ENCODE measurements at places on chromosomes 13 and 19.

DNA sequence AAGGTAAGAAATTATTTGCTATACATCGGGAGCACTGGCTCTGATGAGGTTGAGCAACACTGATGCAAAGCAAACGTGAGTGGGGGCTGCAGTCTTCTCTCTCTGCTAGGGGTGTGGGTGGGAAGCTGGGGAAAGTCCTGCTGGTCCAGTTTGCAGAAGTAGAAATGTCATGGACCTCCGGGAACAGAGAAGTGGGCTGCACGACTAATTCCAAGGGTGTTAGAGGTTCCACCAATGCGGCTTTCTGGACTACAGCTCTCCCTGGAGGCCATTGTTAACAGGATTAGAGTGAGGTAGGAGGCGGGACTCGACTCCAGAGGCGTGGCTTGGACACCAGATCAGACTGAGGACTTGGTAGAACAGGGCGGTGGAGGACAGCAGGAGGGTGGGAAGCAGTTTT is 5.7 kb upstream of the FBXO27 start:
- DNase-seq = peak; percentile 61

DNA sequence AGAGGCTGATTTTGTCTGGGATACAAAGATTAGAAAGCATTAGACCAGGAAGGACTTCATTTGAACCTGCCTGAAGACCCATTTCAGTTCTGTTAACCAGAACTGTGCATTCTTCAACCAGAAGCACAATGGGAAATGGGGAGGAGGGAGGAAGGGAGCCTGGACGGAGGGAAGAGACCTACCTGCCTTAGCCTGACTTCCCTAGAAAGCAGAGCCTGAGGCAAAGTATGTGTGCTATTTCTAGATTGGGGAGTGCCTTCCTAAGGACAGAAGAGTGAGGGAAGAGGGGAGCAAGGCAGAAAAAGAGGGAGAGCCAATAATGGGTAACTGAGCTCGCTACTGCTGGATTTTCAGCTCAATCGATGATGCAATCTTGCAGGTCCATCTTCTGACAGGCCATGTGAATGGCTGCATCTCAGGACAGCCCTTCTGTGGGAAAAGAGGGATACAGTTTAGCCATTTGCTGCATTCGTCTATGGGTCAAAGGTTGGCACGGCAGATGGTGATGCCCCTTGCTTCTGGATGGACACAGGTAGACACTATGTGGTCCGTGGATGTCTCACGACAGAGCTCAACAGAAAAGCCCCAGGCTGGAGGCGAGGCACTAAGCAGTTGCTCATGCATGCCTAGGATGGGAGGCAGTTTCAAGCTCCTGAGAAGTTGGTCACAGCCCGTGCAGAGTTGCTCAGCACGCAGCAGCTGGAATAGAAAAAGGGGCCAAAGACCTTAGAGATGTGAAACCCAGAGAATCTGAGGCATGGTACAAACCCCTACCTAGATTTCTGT is 78.8 kb upstream of the UBL3 start:
- DNase-seq = no peak

DNA sequence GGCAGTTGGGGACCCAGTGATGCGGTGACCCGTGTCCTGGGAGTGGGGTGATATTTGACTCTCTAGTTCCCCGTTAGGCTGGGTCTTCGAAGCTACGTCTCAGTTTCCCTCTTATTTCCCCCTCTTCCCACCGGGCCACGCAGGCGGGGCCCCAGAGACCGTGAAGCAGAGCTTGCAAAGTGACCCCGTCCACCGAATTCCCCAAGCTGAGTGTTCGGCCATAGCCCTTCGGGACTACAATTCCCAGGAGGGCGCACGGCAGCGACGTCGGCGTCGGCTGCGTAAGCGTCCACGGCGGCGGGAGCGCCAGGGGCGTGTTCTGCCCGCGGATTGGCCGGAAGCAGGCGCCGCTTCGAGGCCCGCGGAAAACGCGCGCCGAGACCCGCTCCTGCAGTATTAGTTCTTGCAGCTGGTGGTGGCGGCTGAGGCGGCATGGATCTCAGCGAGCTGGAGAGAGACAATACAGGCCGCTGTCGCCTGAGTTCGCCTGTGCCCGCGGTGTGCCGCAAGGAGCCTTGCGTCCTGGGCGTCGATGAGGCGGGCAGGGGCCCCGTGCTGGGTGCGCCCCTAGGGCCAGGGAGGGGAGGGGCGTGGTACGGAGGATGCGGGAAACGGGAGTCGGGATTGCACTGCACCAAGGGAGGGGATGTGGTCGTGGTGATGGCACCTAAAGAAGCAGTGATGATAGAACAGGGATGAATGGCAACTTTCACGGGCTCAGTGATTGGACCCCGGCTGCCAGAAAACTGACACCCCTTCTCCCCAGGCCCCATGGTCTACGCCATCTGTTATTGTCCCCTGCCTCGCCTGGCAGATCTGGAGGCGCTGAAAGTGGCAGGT is at the start of gene RNASEH2A:
Gene RNASEH2A (plus strand): TSS at position 343 of the 840 bp plus-strand sequence. CDS start 90 bp downstream, at position 433.
- peak; percentile 70 for DNase-seq

DNA sequence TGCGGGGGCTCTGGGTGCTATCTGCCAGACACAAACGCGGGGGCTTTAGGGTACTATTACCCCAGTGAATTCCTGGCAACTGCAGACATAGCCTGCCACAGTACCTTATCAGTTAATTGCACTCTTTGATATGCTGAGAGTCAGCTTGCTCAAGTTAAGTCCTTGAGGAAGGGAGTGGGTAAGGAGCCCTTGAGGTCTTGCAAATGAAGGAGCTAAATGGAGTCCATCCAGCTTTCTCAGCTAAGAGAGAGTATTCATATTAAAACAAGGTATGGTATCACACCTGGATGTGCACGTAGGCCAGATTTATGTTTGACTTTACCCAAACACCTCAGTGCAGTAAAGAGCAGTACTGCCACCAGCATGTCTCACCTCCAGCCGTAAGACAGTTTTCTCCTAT is 11.5 kb upstream of the ZNF606 start:
- DNase-seq = no peak

- DNase-seq = no peak
Measured at GRCh38 chr13:111970494-111971141, 96.3 kb upstream of the SOX1 start.

DNA sequence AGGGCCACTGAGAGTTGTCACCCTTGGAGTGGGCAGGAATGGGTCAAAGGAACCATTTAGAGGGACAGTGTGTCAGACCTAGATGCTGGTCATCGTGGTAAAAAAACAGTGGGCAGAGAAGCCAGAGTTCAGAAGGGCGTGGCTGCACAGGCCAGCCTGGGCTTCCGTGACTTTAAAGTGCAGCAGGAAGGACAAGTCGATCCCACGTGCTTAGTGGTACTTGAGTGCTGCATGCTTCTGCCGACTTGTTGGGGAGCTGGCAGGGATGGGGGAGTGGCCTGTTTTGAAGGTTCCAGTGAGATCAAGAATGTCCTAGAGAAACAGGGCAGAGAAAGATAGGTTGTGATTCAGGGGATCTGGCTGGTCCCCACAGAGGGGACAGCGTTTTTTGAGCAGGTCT is 17.0 kb downstream of the LYL1 start:
- DNase-seq = no peak

- DNase-seq = no peak
Measured at GRCh38 chr13:24178847-24179485, 18.4 kb downstream of the SPATA13 start.

DNA sequence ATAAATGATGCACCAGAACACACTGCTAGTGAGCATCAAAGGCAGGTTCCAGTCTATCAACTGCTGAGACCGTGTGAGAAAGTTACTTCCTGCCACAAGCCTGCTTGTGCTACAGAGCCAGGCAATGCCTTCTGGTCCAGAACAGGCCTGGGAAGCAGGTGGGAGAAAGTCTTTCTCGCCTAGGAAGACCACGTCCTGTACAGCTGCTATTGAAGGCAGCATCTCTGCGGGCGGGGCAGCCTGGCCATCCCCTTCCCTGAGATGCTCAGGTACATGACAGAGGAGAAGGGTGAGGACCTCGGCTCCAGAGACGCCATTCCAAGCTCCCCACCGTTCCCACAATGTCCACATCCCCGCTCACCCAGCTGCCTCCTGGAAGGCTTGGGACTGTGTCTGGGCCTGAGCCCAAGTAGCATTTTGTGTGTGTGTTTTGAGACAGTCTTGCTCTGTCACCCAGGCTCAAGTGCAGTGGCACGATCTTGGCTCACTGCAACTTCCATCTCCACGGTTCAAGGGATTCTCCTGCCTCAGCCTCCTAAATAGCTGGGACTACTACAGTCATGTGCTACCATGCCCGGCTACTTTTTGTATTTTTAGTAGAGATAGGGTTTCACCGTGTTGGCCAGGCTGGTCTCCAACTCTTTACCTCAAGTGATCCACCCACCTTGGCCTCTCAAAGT is 3.4 kb downstream of the RFX1 start:
- DNase-seq = no peak

- DNase-seq = no peak
Measured at GRCh38 chr19:49816590-49816989, 1.5 kb upstream of the MED25 start.

DNA sequence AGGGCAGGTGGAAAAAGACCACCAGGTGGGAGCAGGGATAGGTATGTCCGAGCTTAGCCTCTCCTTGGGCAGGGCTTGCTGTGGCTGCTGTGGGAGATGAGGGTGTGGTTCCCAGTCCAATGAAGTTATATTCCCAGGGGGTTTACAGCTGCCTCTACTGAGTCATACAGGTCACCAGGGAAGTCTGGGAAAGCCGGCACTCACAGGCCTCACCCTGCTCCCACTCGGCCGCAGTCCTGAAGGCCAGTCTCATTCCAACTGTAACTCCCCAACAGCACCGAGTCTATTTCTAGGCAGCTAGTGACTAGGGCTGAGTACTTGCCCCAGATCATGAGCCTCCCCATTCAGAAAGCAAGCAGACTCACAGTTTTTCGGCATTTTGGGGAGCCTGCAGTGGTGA is 77.1 kb downstream of the FNDC3A start:
- DNase-seq = no peak

DNA sequence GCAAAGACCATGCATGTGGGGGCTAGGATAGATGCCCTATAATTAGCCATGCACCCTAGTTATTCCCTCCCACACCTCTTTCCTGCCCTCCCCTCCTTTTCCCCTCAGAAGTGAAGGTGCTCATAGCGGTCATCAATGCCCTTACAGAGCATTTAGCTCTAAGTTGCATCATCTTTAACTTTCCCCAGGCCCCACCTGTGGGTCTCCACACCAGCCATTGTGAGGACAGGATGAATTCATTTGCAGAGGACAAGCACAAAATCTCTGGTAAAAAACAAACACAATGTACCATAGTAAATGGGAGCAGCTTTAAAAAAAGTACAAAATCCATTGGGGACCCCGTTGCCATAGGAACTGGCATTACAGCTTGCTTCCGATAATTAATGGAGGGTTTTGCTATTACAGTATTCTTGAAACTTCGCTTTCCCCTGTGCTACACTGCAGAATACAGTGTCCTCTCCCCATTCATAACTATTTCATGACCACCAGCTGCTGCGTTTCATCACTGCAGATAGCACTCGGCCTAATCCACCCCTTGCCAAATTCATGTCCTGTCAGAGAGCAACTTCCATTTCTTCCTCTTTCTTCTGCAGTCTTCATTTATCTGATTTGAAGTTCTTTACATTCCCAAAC is 110.5 kb downstream of the ZDHHC20 start:
- DNase-seq = no peak

DNA sequence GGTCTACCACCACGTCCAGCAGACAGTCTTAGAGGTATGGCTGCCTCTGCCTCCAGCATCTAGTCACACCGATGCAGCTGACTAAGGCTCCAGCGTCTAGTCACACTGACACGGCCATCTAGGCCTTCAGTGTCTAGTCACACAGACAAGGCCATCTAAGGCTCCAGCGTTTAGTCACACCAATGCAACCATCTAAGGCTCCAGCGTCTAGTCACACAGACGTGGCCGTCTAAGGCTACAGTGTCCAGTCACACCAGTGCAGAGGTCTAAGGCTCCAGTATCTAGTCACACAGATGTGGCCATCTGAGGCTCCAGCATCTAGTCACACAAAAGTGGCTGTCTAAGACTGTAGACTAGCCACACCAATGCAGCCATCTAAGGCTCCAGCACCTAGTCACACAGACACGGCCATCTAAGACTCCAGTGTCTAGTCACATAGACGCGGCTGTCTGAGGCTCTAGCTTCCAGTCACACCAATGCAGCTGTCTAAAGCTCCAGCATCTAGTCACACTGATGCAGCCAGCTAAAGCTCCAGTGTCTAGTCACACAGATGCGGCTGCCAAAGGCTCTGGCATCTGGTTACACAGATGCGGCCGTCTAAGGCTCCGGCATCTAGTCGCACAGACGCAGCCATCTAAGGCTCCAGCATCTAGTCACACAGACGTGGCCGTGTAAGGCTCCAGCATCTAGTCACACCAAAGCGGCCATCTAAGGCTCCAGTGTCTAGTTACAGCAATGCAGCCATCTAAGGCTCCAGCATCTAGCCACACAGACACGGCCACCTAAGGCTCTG is 55.1 kb downstream of the KLF2 start:
- no peak for DNase-seq

- no peak for DNase-seq
Measured at GRCh38 chr13:44171156-44171555, 202.5 kb upstream of the SERP2 start.

- DNase-seq = no peak
Measured at GRCh38 chr19:3881272-3882040, 971 bp downstream of the ATCAY start.

GRCh38 chr19:4516199-4516938 is 1.9 kb downstream of the PLIN4 start:
- no peak for DNase-seq

DNA sequence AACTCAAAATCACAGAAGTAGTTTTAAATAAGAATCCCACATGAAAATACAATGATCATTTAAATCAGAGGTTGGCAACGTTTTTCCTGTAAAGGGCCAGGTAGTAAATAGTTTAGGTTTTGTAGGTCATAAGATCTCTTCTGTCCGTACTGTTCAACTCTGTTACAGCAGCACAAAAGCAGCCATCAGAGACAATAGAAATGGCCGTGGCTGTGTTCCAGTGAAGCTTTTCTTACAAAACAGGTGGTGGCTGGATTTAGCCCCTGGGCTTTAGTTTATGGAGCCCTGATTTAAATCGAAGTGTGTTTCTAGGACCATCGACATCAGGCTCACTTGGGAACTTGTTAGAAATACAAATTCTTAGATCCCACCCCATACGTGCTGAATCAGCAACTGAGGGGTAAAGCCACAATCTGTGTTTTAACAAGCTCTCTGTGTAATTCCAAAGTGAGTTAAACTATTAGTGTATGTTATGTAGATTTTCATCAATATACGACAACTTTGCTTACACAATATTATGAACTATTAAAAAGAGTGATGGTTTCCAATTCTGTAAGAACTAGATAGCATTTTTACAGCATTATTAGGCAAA is 54.8 kb upstream of the MIR17HG start:
- DNase-seq = no peak
